ENCODE measurements at places on chromosomes 16 and 17. TPM values are rescaled to one million over a fixed set of nuclear protein-coding genes. Genes with fewer than 3 reads are reported as not detected.

GRCh38 chr17:32719689-32720088 is 157.2 kb downstream of the MYO1D start:
- DNase-seq = no peak

DNA sequence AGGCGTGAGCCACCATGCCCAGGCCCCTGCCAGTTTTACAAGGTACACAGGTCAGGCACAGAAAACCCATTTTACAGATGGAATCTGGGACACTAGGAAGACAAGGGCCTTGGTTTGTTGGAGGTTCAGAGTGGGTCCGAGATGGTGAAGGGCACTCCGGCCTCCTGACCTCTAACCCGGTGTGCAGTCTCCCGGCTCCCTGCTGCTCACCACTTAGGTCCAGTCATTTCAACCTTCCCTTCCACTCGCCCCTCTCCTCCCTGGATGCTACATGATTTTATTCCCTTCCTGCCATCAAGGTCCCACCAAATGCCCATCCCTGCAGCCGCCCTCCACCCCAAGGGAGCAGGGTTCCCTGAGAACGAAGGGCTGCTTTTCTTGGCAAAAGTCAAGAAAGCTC is 8.7 kb downstream of the ITGAX start:
- no peak for DNase-seq

DNA sequence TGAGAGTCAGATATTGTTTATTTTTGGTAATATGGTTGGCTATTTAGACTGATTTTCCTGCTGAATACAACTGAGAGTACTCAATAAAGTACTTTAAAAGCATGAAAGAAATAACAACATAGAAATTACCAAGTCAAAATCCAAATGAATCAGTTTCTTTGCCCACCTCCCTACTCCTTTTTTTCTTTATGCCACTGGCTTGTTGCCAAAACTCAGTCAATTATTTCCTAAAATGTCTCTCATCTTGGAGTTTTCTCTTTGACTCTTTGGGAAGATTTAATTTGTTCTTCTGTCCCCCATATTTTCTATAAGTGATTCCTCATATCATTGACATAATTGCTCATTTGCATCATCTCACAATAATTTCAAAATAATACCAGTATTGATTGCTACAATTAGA is 2.6 kb upstream of the OMG start:
- no peak for DNase-seq

DNA sequence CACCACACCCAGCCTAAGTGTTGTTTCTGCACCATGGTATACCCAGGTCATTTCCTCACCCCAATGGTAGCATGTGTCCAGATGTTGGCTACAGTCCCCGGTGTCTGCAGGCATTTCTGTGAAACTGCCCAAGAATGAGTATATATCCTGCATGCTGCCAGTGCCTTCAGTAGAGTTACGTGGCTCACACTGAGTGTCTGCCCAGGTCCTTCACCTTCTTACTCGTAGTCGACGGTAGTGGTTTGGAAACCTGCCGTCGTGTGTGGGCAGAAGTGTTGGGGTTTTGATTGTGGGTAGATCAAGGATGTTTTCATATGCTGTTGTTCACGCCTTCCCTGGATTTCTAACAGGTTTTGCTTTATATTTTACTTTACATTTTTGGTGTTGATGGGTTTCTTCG is 16.8 kb downstream of the TCF25 start:
- DNase-seq = no peak

Gene GAS2L2
- under 0.01 TPM for total RNA-seq
